T-helper 1 cell treated with Interleukin-12 subunit alpha and Interleukin-12 subunit beta and Interleukin-4 antibody, amounts not matched to agents 30 ng/mL and 1 ng/mL, for 36 hours (primary cell): ENCODE measurements at places on chromosomes 1 and 21. TPM values are rescaled to one million over a fixed set of nuclear protein-coding genes. Genes with fewer than 3 reads are reported as not detected.

Gene CAP1
- total RNA-seq, result 734 and 757 TPM in 2 replicates

Gene GJA4
- 0.25 and 0.46 TPM in 2 replicates for total RNA-seq

Gene CD48
- total RNA-seq, result 228 and 235 TPM in 2 replicates

Gene NOS1AP
- total RNA-seq, result not detected in 2 replicates

Gene KANK4
- total RNA-seq, result not detected in 2 replicates

Gene RGS4
- total RNA-seq, result not detected in 2 replicates

Gene SYNC
- not detected in 2 replicates for total RNA-seq

Gene NTMT2
- total RNA-seq, result not detected in 2 replicates

Gene GJB5
- total RNA-seq, result not detected in 2 replicates

Gene TMIGD3
- total RNA-seq, result 0.42 TPM in 1 of 2 replicates, not detected in the other

Gene DDR2
- total RNA-seq, result 0.44 and 0.51 TPM in 2 replicates

Gene FMO5
- 0.12 and 0.41 TPM in 2 replicates for total RNA-seq

Gene HAPLN2
- total RNA-seq, result not detected in 2 replicates

Gene CYP4A22
- not detected in 2 replicates for total RNA-seq

Gene PKP1
- total RNA-seq, result not detected in 2 replicates

Gene CPT2
- 12.4 and 12.9 TPM in 2 replicates for total RNA-seq

Gene CHI3L2
- total RNA-seq, result 19.1 and 23.9 TPM in 2 replicates

Gene CD1B
- total RNA-seq, result not detected in 2 replicates

Gene FAM131C
- total RNA-seq, result 1.2 and 1.3 TPM in 2 replicates

Gene MTARC1
- not detected in 2 replicates for total RNA-seq

Gene PRKAB2
- 8.5 and 9.3 TPM in 2 replicates for total RNA-seq

Gene LRRC8D
- total RNA-seq, result 34.4 and 36.2 TPM in 2 replicates

Gene C1QB
- not detected in 2 replicates for total RNA-seq

Gene IVL
- not detected in 2 replicates for total RNA-seq

Gene CYP4Z1
- not detected in 2 replicates for total RNA-seq

Gene BNIPL
- total RNA-seq, result 0.95 and 2.6 TPM in 2 replicates

Gene OR2T2
- total RNA-seq, result not detected in 2 replicates

Gene TNNI3K
- not detected in 2 replicates for total RNA-seq

Gene POU3F1
- total RNA-seq, result 0.17 and 0.22 TPM in 2 replicates

Gene CASQ1
- total RNA-seq, result not detected in 2 replicates

Gene SPATA45
- total RNA-seq, result 0.93 TPM in 1 of 2 replicates, not detected in the other

Gene TNFRSF8
- total RNA-seq, result 53.8 and 54.5 TPM in 2 replicates

Gene ADAM30
- not detected in 2 replicates for total RNA-seq

Gene BTG2
- total RNA-seq, result 170 and 175 TPM in 2 replicates

Gene NUP210L
- total RNA-seq, result 0.12 and 0.15 TPM in 2 replicates

Gene LCE1D
- not detected in 2 replicates for total RNA-seq

Gene TRIM45
- 0.25 and 0.54 TPM in 2 replicates for total RNA-seq
